ENCODE measurements at places on chromosomes 1 and 21.

DNA sequence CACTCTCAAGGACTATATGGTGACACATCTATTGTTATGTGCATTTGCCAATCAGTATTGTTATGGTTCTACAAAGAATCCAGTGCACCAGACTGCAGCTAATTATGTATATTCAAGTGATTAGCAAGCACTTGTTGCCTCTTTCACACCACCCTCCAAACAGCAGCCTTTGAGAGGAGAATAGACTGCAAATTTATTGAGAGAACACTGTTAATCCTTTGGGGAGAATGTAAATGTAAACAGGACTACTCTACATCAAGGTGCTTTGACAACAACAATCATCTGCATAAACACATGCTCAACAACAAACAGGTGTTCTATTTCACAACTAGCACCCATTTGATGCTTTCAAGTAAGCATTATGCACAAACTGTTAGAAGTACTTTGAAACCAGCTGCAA, 117.4 kb downstream of the AKT3 start:
- no peak for DNase-seq

- DNase-seq = no peak
Observed at GRCh38 chr1:21804536-21804935, 7.5 kb upstream of the LDLRAD2 start.

DNA sequence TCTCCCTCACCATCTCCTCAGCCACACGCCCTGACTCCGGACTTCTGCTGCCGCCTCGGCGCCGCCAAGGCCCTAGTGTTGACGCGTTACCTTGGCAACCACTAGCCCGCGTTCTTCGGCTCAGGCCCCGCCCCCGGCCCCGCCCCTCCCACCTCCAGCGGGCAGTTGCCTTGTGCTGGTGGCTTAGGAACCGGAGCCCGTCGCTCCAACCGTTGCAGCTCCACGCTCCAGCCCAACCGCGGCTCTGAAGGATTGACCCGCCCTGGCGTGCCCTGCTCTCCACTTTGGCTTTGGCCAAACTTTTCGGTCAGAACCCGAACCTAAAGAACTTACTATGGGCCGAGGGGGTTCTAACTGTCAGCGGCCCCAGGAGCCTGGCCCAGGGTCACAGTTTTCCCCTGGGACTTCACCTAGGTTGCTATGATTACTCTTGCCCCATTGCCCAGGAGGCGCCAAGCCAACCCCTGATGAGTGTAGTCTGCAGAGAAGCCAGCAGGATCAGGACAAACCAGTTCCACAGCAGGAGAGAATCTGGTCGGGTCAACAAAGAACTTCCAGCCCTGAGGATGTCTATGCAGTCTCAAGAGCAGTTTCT, at the start of gene CFAP45:
Gene CFAP45 (minus strand): TSS at position 80 of the 595 bp plus-strand sequence. CDS start 67 bp downstream, at position 13.
- no peak for DNase-seq

GRCh38 chr1:38555594-38555993, 304.0 kb downstream of the RRAGC start:
- DNase-seq = no peak

GRCh38 chr21:17436626-17437111, 76.2 kb upstream of the CXADR start:
- no peak for DNase-seq

DNA sequence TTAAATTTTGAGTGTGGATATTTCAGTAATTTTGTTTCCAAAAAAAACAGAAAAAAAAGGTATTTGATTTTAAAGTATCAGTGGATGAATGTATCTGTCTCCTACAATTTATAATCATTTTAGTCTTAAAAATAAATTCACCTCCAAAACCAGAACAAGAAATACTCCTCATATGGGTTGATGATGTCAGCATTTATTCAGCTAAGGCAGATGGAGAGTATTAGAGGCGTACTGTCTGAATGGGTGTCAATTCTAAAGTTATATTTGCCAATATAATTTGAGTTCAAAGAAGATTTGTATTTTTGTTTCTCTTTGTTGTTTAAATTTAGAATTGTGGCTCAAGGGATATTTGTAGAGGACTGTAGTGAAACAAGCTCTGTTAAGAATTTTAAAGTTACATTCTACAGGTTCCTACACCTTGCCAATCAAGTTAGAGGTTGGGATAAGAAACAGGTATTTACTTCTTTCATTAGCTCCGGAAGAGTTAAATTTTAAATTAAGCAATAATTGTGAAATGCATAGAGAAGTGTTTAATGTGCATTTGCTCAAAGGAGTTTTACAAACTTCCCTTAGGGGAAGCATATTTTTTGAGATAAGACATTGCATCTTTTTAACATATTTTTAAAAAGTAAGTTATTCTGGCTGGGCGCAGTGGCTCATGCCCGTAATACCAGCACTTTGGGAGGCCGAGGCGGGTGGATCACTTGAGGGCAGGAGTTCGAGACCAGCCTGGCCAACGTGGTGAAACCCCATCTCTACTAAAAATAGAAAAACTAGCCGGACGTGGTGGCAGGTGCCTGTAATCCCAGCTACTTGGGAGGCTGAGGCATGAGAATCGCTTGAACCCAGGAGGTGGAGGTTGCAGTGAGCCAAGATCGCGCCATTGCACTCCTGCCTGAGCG, 1.2 kb downstream of the PLA2G4A start:
- no peak for DNase-seq

DNA sequence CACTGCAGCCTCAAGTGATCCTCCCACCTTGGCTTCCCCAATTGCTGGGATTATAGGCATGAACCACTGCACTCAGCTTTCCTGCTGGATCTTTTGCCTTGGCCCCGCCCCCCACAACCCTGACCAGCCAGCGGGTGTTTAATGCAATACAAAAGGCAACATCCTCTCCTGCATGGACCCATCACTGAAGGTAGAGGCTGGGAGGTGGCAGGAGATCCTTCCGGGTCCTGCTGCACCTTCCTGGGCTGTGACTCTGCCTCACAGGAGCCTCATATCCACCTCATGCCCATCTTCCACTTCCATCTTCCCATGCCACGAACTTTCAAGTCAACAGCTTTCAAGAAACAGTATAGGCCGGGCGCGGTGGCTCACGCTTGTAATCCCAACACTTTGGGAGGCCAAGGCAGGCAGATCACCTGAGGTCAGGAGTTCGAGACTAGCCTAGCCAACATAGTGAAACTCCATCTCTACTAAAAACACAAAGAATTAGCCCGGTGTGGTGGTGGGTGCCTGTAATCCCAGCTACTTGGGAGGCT, 11.7 kb upstream of the WNT9A start:
- no peak for DNase-seq

- DNase-seq = no peak
Observed at GRCh38 chr1:201653883-201654282, 115.0 kb downstream of the NAV1 start.

DNA sequence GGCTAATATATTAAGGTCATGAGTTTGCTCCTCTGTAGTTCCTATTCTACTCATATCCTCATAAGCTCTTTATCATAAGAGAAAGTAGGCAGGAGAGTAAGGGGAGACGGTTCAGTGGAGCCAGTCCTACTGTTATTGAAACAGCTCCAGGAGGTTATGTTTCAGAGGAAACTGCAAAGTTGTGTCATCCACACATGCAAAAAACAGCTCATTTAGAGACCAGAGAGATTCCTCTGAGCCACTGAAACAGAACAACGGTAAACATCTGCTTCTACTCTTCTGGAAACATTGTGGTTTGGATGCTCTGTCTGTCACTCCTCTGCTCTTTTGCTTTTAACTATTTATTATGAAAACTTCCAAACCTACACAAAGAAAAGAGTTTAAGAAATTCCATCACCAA, 66.3 kb upstream of the PPP2R5A start:
- DNase-seq = no peak

- DNase-seq = no peak
Observed at GRCh38 chr21:14589855-14590563, 43.9 kb upstream of the SAMSN1 start.

DNA sequence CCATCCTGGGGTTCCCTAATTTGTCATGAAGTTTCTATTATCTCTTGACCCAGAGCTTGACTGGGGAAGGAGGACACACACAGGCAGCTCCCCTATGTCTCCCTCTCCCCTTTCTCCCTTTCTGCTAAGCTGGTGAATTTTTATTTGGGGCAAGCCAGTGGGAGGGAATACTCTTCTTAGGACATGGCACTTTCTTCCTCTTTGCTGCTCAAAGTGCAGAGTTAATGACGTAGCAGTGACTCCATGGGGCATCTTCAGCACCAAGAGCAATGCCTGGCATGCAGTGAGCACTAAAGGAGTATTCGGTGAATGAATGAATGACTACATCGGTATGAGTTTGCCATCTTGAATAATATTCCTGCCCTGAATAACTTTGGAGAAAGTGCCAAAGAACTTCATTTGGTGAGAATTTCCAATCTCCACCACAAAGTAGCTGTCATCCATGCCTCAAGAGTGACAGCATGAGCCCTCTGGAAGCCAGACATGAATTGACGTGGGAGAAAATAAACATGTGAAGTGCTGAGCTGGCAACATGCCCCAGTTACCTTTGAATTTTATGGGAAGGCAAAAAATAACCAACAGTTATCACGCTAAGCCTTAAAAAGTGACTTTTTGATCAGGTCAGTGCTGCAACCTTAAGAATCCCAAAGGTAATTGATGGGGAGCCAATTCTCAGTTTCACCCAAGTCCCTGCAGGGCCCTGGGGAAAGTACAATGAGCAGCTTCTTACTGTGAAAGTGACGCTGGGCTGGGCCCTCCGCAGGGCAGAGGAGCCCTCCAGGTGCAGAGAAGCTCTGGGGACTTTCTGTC, 22.1 kb upstream of the ATF3 start:
- no peak for DNase-seq

DNA sequence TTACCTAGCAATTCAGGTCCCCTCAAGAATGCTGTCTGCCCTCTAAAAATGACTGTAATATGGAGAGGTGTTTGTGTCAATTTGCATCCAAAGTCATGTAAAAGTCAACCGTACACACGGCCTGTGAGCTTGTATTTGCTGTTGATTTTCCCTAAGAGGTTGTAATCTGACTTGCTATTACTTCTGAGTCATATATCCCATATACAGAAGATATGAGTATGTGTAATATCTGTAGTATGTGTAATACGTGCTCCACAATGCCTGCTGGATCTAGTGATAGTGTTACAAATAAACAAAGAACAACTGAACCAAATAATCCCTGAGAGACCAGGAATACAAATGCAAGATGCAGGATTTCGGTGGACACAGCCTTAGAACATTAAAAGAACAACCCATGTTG, 1.4 kb upstream of the KCNJ6 start:
- DNase-seq = no peak

GRCh38 chr1:50110656-50111055, 1.9 kb downstream of the ELAVL4 start:
- DNase-seq = no peak

DNA sequence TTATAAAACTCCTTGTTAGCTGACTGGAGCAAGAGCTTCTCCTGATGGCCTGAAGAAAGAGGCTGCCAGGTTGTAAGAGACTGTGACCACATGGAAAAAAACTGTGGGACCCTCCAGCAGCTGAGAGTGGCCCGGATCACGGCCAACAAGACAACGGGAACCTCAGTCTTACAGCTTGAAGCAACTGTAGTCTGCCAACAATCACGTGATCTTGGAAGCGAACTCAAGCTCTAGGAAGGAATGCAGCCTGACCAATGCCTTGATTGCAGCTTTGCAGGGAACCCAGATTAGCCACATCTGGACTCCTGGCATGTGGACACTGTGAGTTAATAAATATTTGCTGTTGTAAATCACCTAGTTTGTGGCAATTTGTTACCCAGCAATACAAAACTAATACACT, 442.6 kb upstream of the PRMT6 start:
- DNase-seq = no peak

GRCh38 chr1:26993237-26994019, at the start of gene TRNP1:
Gene TRNP1 (plus strand): TSS chr1:26993692. CDS start chr1:26993787, 95 bp downstream.
- peak; percentile 69 for DNase-seq

DNA sequence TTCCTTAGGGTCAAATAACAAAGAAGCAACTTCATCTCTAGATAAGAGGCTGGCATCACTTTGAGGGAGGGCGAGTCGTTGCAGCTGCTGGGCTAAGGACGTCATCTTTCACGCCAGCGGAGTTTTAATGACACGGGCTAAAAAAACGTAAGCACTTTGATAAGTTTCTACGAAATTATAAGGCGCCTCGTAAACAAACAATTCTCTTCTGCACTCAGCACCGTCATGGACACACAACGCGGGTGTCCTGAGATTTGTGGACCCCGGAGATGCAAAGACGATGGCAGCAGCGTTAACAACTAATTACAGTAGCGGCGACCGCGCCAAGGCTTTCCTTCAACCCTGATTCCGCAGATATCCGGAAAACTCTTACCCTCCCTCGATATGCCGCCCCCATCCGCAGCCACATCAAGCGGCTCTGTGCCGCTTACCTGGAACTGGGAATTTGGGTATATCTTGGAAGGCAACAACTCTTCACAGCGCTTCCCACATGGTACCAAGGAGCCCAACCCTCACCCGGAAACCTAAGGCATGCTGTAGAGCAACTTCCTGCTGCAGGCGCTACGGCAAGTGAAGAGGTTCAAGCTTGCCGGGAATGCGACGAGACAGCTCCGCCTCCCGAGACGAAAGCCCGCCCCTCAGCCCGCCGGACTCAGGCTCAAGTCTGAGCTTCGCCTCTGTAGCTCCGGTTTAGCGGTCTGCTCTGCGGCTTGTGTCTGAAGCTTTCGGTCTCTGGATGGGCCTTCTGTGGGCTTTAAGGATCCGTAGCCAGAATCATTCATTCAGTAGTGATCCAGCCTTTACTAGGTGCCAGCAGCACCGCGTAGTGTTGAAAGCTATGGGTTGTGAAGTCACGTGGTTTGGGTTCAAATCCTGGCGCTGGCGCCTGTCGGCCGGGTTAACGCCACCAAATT, at the start of gene HEATR1:
Gene HEATR1 (minus strand): TSS at position 526 of the 914 bp plus-strand sequence. CDS start 421 bp downstream, at position 105.
- DNase-seq = peak; percentile 89

DNA sequence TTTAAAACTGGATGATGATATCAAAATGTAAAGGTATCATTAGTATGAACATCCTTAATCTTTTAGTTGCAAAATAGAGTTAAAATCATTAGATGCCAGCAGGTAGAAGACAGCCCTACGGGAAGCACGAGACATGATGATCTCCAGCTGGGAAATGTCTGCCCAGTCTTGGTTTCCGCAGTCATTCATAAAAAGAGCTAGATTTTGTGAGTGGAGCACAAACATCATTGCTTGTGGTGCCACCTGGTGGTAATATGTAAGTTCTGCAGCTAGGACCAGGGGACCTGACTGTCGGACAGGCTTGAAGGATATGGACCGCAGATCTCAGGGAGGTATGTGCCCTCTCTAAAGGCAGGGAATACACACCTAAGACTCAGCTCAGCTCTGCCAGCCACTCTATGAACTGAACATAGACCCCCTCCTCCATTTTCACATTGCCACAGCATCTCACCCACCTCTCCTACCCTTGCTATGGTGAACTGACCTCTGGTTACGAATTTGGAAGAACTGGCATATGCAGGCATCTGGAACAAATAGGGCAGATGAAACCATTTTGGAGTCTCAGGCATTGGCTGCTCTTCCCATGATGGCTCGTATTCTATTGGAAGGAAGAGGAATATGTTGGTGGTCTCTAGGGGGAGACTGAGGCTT, 9.2 kb downstream of the FCMR start:
- DNase-seq = peak; percentile 41

- no peak for DNase-seq
Observed at GRCh38 chr1:232648316-232648715, 18.4 kb upstream of the SIPA1L2 start.

- DNase-seq = no peak
Observed at GRCh38 chr21:38664841-38665240, 140.9 kb upstream of the ETS2 start.

Data from occipital lobe (tissue), 3 donors.